A549 treated with dexamethasone at 1 μM for 4 hours (cell line): ENCODE measurements at places on chromosomes 5 and 9. TPM values are rescaled to one million over a fixed set of nuclear protein-coding genes. Genes with fewer than 3 reads are reported as not detected.

DMGDH gene
- 0.12 TPM in 1 of 5 replicates, not detected in the others for total RNA-seq

ITGA1 gene
- total RNA-seq, result 0.82 to 1.5 TPM (median 1.1 TPM) in 5 replicates

EXOSC2 gene
- 49.6 to 70.5 TPM (median 53.2 TPM) in 5 replicates for total RNA-seq

C6 gene
- not detected in 5 replicates for total RNA-seq

EDIL3 gene
- total RNA-seq, result 0.09 to 0.29 TPM (median 0.20 TPM) in 5 replicates

PAEP gene
- total RNA-seq, result 0.14 to 0.45 TPM (median 0.36 TPM) in 5 replicates

CDKN2AIPNL gene
- 39.2 to 46.6 TPM (median 45.7 TPM) in 5 replicates for total RNA-seq

PCDHA4 gene
- total RNA-seq, result 1.4 to 2.3 TPM (median 1.8 TPM) in 5 replicates

LPAR1 gene
- total RNA-seq, result 18.5 to 24.7 TPM (median 23.6 TPM) in 5 replicates

COX7C gene
- 476 to 854 TPM (median 494 TPM) in 5 replicates for total RNA-seq
